ENCODE measurements at places on chromosomes 11 and 22. TPM values are rescaled to one million over a fixed set of nuclear protein-coding genes. Genes with fewer than 3 reads are reported as not detected.

CRYBA4 gene
- 0.06 TPM for polyA plus RNA-seq

SH3BP1 gene
- polyA plus RNA-seq, result 27.9 TPM

RBM7 gene
- polyA plus RNA-seq, result 21.4 TPM

MPPED1 gene
- polyA plus RNA-seq, result not detected

RAG2 gene
- not detected for polyA plus RNA-seq

DNA sequence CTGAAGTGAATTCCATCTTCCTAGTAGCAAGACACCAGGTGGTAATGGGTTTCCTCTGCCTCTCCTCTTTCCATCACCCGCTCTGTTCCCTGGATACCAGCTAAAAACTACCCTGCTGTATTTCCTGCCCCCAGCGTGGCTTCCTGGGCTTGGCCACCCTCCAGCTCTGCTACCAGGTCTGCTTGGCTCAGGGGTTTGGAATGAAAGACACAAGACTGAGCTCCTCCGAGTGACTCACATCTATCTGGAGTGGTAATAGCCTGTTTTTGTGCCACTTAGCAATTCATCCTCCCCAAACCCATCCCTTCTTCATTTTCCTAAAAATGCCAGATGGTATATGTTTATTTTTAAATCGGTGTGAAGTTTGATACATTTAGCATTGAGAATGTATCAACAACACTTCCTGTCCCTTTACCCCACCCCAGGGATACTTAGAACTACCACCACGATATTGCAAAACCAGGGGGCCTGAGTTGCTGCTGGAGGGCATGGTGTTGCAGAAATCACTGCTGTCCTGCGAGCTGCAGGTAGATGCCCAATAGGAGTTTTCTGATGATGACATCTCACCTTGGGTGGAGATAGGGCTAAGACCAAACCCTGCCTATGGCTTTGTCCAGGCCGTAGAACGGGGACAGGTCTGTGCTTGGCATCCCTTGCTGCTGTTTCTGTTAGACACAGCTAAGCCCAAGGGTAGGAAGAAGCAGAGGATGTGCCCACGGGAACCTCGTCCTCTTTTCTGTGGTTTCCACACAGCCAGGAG, 7.5 kb upstream of the MICAL3 start:
- H3K27me3 ChIP-seq, result no peaks in the 10 kb centered on the region
- no peak overlapping the region for H3K4me3 ChIP-seq
- H3K4me1 ChIP-seq, result no peaks in the 10 kb centered on the region
- H3K27ac ChIP-seq, result no peak overlapping the region

DNA sequence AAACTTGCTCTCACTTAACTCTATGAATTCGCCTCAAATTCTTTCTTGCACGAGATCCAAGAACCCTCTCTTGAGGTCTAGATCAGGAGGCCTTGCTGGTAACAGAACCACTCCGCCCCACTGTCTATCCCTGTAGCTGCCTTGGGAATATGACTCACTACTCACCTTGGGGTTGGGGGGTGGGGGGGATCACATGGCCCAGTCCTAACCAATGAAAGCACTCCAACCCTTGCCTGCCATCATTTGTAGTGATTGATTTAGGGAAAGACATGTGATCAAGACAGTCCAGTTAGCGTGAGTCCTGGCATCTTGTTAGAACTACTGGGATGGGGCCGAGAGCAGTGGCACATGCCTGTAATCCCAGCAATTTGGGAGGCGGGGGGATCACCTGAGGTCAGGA, 4.8 kb upstream of the MRTFA start:
- H3K27me3 ChIP-seq, result no peaks in the 10 kb centered on the region
- DNase-seq, result no peak
- no peak overlapping the region for H3K27ac ChIP-seq
- H3K4me3 ChIP-seq, result no peak overlapping the region

ALX4 gene
- not detected for polyA plus RNA-seq

GRCh38 chr11:126588630-126589491, 233.4 kb downstream of the ST3GAL4 start:
- H3K4me3 ChIP-seq, result no peak overlapping the region
- H3K4me1 ChIP-seq, result no peaks in the 10 kb centered on the region
- H3K27me3 ChIP-seq, result no peaks in the 10 kb centered on the region
- no peaks in the 10 kb centered on the region for H3K36me3 ChIP-seq

ASCL2 gene
- polyA plus RNA-seq, result 16.4 TPM

DNA sequence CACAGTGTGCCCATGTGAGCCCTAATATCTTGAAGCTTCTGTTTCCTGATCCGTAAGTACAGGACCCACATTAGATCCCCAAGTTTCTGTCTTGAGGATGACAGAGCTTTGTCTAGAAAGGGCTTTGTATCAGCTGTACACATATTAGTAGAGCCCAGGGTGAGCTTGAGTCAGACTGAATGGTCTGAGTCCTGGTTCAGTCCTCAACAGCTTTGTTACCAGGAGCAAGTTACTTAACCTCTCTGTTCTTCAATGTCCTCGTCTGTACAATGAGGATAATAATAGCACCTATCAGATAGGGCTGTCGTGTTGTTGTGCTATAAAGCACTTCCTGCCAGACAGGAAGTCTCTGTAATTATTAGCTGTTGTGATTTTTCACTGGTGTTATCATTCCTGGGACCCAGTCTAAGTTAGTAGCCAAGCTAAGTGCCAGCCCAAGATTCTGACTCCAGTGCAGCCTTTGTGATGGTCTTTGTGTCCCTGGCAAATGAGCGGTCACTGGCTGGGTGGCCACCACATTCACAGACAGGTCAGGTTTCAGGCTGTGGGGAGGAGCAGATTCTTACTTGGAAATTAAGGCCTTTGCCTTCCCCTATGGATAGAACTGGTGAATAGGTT, 6.8 kb downstream of the TOM1 start:
- H3K27me3 ChIP-seq, result no peaks in the 10 kb centered on the region
- no peak overlapping the region for H3K4me3 ChIP-seq
- no peak overlapping the region for H3K27ac ChIP-seq
- H3K36me3 ChIP-seq, result no peaks in the 10 kb centered on the region
- DNase-seq, result no peak

DNA sequence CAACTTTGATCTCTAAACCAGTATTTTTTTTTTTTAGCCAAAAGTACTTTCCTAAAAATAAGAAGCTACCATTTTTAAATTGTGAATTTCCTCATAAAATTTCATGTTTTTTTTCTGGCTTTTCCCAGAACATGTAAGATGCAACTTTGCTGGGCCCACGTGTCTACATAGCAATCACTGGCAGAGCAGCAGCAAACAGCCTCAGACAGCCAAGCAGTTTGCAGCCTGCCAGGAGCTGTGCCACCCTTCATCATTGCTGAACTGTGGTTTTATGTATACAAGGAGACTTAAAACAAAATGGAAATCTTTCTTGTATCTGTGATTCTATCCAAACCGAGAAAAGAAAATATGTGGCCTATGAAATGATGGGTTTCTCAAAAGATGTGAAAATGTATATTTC, 110.2 kb downstream of the GRIA4 start:
- no peak overlapping the region for H3K27ac ChIP-seq
- no peaks in the 10 kb centered on the region for H3K27me3 ChIP-seq
- DNase-seq, result no peak
- no peaks in the 10 kb centered on the region for H3K36me3 ChIP-seq
- no peak overlapping the region for H3K4me3 ChIP-seq
- H3K4me1 ChIP-seq, result no peaks in the 10 kb centered on the region

GRCh38 chr22:39289975-39290720, 29.3 kb downstream of the RPL3 start:
- H3K4me1 ChIP-seq, result peaks cover 21% of the 10 kb centered on the region
- DNase-seq, result no peak
- H3K4me3 ChIP-seq, result no peak overlapping the region
- no peak overlapping the region for H3K27ac ChIP-seq
- H3K36me3 ChIP-seq, result no peaks in the 10 kb centered on the region

DNA sequence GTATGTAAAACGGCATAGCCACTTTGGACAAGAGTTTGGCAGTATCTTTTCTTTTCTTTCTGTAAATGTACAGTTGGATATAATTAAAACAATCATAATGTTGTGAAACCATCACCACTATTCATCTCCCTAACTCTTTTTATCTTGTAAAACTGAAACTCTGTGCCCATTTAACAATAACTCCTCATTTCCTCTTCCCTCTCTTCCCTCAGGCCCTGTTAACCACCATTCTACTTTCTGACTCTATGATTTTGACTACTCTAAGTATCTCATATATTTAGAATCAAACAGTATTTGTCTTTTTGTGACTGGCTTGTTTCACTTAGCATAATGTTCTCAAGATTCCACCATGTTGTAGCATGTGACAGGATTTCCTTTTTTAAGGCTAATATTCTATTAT, 10.2 kb downstream of the SCUBE2 start:
- H3K27me3 ChIP-seq, result no peaks in the 10 kb centered on the region
- H3K4me3 ChIP-seq, result no peak overlapping the region
- DNase-seq, result no peak
- H3K4me1 ChIP-seq, result no peaks in the 10 kb centered on the region
- H3K36me3 ChIP-seq, result no peaks in the 10 kb centered on the region
- H3K27ac ChIP-seq, result no peak overlapping the region

- no peaks in the 10 kb centered on the region for H3K36me3 ChIP-seq
- H3K4me1 ChIP-seq, result no peaks in the 10 kb centered on the region
- no peak overlapping the region for H3K27ac ChIP-seq
- no peak overlapping the region for H3K4me3 ChIP-seq
- H3K27me3 ChIP-seq, result no peaks in the 10 kb centered on the region
- no peak for DNase-seq
These were observed 136.1 kb downstream of the TENM4 start for GRCh38 chr11:79304599-79305212.

OR10A2 gene
- not detected for polyA plus RNA-seq

DNA sequence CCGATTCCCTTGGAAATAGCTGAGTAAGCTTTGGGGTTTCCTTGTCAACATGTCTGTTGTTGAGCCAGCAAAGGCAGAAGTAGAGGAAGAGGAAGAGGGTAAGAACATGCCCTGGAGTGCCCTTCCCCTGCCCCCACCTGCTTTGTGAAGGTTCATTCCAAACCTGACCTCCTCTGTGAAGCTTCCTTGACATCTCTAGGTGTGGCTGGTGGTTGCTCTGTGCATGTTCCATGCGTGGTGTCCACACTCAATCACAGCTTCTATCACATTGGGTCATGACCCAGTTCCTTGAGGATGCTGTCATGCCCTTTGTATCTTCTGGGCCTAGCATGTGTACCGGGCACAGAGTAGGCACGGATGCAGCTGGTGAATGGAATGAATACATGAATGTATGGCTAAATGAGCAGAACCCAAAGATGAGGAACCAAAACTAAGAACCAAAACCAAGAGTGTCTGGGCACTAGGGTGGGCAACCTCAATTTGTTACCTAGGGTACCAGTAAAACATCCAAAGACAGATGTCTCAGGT, 23.7 kb upstream of the FXYD6 start:
- no peaks in the 10 kb centered on the region for H3K27me3 ChIP-seq
- H3K27ac ChIP-seq, result no peak overlapping the region
- H3K4me3 ChIP-seq, result no peak overlapping the region
- no peaks in the 10 kb centered on the region for H3K4me1 ChIP-seq
- DNase-seq, result no peak
- no peaks in the 10 kb centered on the region for H3K36me3 ChIP-seq

DNA sequence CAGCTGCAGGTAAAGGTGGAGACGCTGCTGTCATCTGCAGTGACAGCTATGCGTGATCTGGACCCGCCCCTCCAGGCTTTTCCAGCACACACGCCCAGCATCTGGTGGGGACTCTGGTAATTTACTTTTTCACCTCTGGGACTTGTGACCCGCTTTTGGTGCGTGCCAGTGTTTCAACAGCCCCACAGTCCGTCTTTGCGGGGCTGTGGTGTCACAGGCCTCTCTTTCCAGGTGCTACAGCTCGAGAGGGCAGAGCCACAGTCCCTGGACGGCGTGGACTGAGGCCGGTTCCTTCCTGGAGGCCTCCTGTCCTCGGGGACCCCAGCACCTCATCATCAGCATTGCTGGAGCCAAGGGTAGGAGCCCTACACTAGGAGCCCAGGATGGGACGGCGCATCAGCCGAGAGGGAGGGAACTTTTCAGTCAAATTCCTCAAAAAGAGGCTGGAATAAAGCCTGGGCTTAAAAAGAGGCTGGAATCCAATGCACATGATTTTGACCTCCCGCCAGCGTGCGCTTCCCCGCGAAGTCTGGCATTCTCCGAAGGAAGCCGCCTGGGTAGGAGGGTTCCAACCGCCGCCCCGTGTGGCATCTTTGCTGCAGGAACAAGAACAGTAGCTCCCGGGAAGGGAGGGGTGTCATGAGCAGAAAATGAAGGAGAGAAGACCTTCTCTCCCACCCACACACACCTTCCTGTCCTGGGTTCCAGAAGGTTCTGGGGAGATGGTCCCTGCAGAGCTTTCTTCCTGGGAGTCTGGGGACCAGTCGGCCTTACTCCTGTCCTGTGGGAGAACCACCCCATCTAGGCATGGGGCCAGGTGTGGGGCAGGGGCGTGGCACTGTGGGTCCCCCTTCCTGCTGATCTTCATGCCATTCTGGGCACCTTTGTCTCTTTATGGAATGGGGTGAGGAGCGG, 25.7 kb upstream of the KRTAP5-7 start:
- H3K4me1 ChIP-seq, result no peaks in the 10 kb centered on the region
- no peak overlapping the region for H3K27ac ChIP-seq
- H3K27me3 ChIP-seq, result no peaks in the 10 kb centered on the region
- no peak for DNase-seq

- peaks cover 8% of the 10 kb centered on the region for H3K4me1 ChIP-seq
- no peaks in the 10 kb centered on the region for H3K27me3 ChIP-seq
- H3K36me3 ChIP-seq, result no peaks in the 10 kb centered on the region
- H3K4me3 ChIP-seq, result no peak overlapping the region
These were observed 27.3 kb downstream of the ARHGEF17 start for GRCh38 chr11:73335204-73335923.

DDTL gene
- 1.4 TPM for polyA plus RNA-seq

DNA sequence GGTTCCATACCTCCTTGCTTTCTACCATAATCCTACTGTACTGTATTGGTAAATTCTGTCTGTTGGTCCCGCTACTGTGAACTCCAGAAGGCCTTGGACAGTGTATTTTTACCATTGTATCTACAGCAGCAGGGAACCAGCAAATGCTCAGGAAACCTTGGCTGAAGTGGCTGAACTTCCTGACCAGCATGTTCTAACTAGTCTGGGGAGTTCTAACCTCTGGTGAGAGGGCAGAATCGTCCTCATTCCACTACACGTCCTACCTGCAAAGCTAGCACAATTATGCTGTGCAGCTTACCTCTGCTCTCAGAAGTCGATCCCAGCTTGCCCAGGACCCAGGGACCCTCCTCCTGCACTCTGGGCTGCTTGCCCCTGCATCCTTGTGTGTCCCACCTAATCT, 283.1 kb downstream of the TENM4 start:
- H3K4me1 ChIP-seq, result no peaks in the 10 kb centered on the region
- no peaks in the 10 kb centered on the region for H3K36me3 ChIP-seq
- no peaks in the 10 kb centered on the region for H3K27me3 ChIP-seq
- DNase-seq, result no peak
- no peak overlapping the region for H3K27ac ChIP-seq

- H3K4me1 ChIP-seq, result peaks cover 2% of the 10 kb centered on the region
- no peaks in the 10 kb centered on the region for H3K27me3 ChIP-seq
- no peak overlapping the region for H3K4me3 ChIP-seq
- peak overlapping the region; percentile 42 for H3K27ac ChIP-seq
- H3K36me3 ChIP-seq, result peaks cover 2% of the 10 kb centered on the region
These were observed 33.7 kb upstream of the TH start for GRCh38 chr11:2205214-2205720.

GRCh38 chr22:47199261-47199978, 437.0 kb downstream of the TBC1D22A start:
- H3K27ac ChIP-seq, result no peak overlapping the region
- DNase-seq, result peak; percentile 25
- H3K4me1 ChIP-seq, result no peaks in the 10 kb centered on the region
- H3K4me3 ChIP-seq, result no peak overlapping the region
- no peaks in the 10 kb centered on the region for H3K27me3 ChIP-seq

- no peak for DNase-seq
- no peaks in the 10 kb centered on the region for H3K4me1 ChIP-seq
- no peak overlapping the region for H3K27ac ChIP-seq
- no peak overlapping the region for H3K4me3 ChIP-seq
These were observed 25.5 kb downstream of the FAM118A start for GRCh38 chr22:45335021-45335818.

FGF19 gene
- not detected for polyA plus RNA-seq
